ENCODE measurements at places on chromosomes 2 and 18.

DNA sequence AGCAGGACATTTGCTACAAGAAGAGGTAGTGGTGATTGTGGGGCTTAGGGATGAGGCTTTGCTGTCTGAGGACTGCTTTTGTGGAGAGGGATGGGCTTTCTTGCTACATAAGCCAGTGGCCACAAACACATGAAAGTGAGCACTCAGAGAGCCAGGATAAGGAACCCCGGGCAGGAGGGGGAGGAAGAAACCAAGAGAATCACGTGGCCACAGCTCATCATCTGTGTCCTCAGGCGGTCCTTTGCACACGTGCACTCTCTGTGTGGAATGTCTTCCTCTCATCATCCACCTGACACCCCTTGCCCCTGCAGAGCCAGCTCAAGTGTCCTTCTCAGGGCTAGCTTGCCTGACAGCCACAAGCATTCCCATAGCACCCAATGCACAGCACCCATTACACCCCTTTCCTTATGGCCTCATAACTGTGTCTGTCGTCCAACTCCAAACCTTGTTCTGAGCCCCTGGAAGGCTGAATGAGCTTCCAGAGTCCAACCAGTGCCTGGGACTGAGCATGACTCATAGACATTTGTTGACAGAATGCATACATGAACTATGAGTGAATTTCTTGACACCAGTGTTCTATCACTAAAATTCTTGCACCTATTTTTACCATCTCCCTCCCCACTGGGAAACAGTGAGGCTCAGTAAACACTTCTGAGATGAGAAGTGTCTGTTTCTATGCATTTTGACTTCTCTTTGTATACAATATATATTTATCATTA is 398.3 kb downstream of the ALK start:
- no peak for DNase-seq

- no peak for DNase-seq
These were observed 18.8 kb downstream of the ZNF407 start for GRCh38 chr18:74616494-74616893.

DNA sequence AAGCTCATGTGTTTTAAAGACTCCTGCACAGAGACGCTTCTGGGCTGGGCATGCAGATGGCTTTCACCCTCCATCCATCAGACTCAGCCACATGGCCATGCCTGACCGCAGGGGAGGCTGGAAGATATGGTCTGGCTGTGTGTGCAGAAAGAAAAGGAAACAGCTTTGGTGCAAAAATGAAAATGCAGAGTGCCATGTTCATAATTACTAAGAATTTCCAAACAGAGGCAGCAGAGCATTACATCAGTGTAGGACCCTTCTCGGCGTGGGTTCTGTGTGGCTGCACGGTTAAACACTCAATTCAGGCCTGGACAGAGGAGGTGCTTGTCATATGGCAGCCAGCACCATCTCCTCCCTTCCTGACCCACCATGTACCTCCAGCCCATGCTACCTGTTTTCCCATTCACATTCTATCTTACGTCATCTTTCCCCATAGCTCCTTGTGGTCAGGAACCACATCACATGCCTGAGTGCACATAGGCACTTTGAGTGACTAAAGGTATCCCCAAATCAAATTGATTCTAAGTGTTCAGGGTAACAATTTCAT is 200.3 kb upstream of the ID2 start:
- no peak for DNase-seq

GRCh38 chr18:13300029-13300428 is 81.5 kb downstream of the LDLRAD4 start:
- DNase-seq = no peak

DNA sequence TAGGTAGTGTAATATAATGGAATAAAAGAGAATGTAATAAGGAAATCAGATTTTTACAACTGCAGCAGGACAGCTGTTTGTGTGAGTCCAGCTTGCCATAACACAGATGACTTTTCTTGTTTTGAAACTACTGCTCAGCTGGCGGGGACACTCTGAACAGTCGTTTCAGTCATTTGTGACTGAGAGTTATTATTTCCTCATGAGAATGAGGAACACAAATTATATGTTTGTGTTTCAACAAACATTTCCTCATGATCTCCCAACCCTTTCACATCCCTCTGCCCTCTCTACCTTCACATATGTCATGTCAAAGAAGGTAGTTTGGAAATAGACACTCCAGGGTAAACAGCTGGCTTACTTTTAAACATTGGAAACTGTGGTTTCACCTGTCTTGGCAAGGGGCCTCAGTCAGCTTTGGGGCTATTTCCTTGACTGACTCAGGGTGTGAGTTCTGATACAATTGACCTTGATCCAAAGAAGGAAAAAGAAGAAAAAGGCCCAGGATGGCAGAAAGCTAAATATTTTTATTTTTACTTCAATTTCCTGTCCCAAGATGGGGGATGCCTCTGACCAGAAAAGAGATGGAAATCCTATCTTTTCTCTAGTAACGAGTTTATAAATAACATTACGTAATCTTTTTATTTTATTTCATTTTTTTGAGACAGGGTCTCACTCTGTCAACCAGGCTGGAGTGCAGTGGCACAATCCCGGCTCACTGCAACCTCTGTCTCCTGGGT is 593 bp downstream of the SP140L start:
- DNase-seq = no peak

- DNase-seq = no peak
These were observed 119.1 kb downstream of the BMPR2 start for GRCh38 chr2:202495230-202495604.

DNA sequence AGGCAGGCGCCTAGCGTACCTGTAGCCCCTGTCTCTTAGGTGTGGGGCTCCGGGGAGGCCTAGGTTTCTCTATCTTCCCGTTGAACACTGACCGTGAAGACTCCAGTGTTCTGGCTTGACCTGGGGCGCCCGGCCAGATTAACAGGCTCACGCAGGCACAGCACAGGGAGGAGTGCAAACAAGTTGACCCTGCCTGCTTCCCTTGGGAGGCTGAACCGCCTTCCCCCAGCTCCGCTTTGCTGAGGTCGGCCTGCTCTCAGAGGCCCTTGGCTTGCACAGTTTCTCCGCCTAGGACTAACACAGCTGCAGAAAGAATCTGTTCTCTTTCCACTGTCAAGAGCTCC is 567 bp downstream of the PCYOX1 start:
- no peak for DNase-seq

DNA sequence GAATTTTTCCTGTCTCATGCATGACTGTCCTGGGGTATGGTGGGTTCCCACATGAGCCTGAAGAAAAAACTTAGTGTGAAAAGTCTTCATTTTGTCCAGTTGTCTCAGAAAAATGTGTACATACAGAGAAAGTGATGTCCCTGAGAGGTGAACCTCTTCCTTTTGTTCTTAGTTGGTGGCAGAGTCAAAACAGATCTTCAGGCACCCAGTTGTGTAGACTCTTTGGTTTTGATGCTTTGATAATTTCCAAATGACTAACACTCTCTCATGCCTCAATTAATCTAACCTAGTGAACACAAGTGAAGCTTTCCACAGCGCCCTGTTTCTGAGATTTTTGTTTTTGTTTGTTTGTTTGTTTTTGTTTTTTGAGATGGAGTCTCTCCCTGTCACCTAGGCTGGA is 273.5 kb downstream of the PIK3C3 start:
- DNase-seq = no peak

GRCh38 chr2:102790091-102790455 is 28.2 kb downstream of the TMEM182 start:
- DNase-seq = no peak

GRCh38 chr2:119674711-119675500 is 4.1 kb upstream of the TMEM177 start:
- no peak for DNase-seq

DNA sequence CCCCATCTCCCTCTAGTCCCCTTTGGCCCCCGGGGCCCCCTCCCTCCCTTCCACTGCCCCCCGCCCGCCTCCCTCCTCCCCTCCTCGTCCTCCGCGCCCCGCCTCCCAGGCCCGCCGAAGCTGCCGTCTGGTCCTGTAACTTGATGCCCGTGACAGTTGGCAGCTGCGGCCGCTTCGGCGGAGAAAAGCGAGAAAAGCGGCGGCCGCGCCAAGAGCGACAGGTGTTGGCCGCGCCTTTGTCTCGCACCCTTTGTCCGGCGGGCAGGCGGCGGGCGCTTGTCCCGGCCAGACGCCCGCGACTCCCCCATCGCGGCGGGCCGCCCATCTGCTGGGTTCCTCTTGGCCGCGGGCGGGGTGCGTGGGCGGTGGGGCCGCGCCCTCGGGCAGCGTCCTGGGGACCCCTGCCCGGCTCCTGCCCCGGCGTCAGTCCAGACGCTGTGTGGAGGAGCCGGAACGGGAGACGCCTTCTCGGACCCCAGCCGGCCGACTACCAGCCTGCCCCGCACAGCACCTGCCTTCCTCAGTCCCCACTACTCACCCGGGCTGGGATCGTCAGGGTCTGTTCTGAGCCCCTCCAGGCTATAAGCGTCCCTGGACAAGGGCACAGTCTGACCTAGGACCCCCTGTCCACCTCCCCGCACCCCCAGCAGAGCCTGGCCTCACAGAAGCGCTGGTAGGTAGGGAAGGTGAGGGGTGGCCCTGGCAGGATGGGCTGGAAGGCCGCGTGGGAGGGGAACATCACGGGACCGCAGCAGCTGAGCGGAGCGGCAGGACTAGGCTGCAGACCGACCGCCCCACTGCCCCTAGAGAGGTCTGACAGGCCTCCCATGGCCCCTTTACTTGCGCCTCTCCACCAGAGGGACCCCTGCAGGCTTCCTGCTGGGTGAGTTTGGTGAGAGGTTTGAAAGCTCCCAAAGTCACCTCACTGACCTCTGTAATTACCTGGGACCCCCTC is 1.2 kb upstream of the HES6 start:
- DNase-seq = no peak

GRCh38 chr2:238488347-238488826 is 61.7 kb downstream of the ASB1 start:
- no peak for DNase-seq

GRCh38 chr2:224429441-224429810 is 27.5 kb upstream of the FAM124B start:
- DNase-seq = no peak

GRCh38 chr2:186058614-186059013 is 320.0 kb downstream of the FSIP2 start:
- DNase-seq = no peak

GRCh38 chr18:79380816-79381806 is 14.6 kb upstream of the NFATC1 start:
- peak; percentile 24 for DNase-seq

GRCh38 chr2:20574930-20575329 is 76.0 kb downstream of the HS1BP3 start:
- no peak for DNase-seq

- no peak for DNase-seq
These were observed 2.9 kb upstream of the EVA1A start for GRCh38 chr2:75563591-75563990.

- no peak for DNase-seq
These were observed 14.6 kb upstream of the RIT2 start for GRCh38 chr18:43129946-43130524.

DNA sequence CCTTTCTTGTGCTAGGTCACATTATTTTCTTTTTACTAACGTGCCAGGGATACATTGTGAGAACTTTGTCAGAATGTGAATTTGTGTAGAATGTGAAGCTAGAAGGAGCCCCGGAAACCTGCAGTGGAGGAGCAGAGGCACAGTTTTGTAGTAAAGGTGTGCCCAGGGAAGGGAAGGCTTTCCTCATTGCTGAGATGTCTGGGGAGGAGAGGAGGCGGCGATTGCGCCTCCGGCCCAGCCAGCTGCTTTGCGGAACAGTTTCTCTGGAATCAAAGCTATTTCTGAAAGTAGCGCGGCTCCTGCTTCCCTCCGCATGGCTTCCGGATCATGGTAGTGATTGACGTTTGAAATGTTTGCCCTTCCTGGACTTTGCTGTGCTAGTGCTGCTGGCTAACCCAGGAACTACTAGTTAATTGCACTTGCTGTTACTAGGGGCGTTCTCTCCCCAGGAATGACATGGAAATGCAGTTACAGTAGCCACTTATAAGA is 83.1 kb upstream of the RBM44 start:
- no peak for DNase-seq

DNA sequence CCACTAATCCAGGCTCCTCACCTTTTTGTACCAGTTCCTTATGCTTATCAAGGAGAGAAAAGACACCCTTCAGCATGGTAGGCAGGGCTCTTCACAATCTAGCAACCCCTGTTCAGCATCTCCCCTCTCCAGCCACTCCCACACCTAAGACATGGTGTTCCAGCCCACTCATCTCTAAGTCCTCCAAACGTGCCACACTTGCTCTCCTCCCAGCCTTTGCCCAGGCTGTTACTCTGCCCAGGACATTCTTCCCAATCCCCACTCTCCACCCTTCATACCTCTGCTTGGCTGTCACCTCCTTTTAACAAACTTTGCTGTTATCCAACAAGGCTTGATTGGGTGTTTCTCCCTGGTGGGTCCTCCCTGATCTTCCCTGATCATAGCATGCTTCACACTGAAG is 270.6 kb upstream of the CHAC2 start:
- DNase-seq = no peak

- DNase-seq = no peak
These were observed 76.0 kb downstream of the TGIF1 start for GRCh38 chr18:3525870-3526420.

- no peak for DNase-seq
These were observed 290.1 kb upstream of the KLHL14 start for GRCh38 chr18:33062834-33063364.

DNA sequence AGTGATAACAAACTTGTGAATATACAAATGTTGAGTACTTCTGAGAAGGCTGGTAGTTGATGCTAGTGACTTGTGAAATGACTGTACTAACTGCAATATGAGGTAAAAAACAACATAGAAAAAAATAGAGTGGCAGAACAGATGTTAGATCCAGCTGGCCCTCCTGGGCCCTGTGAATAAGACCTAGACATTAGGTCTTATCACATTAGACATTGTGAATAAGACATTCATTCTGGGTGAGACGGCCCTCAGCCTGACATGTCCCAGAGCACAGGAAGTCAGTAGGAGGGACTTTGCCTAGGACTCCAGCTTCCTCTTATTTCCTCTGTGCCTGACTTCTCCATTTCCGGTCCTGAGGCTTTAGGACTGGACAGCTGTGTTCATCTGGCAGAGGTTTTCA is 22.9 kb downstream of the DOK1 start:
- no peak for DNase-seq

- DNase-seq = no peak
These were observed 415.9 kb downstream of the EPHA4 start for GRCh38 chr2:221156062-221156734.

- no peak for DNase-seq
These were observed 245.0 kb upstream of the RND3 start for GRCh38 chr2:150732491-150732890.

GRCh38 chr2:181054843-181055242 is 74.4 kb downstream of the UBE2E3 start:
- no peak for DNase-seq

DNA sequence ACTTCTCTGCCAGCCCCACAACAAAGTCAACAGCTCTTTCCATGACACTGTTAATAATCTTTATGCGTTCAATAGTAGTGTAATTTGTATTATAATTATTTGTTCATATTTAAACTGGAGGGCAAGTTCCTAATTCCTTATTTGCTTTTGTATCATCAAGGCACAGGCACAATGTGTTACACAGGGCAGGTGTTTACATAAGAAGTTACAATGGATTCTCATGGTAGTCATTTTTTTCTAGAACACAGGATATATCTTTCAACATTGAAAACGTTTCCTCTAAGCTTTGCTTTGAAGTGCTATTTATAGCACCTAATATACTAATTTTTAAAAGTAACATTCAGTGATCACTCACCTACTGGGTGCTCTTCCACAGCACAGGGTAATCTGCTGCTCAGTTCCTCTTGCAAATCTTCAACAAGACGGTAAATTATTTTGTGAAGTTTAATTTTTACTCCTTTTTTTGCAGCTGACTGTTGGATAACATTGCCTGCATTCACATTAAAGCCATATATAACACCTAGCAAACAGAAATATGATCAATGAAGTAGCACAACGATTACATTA is 7.3 kb downstream of the RPS27A start:
- DNase-seq = no peak
